AG10803 (cell line): ENCODE measurements at places on chromosomes 7 and 10.

DNA sequence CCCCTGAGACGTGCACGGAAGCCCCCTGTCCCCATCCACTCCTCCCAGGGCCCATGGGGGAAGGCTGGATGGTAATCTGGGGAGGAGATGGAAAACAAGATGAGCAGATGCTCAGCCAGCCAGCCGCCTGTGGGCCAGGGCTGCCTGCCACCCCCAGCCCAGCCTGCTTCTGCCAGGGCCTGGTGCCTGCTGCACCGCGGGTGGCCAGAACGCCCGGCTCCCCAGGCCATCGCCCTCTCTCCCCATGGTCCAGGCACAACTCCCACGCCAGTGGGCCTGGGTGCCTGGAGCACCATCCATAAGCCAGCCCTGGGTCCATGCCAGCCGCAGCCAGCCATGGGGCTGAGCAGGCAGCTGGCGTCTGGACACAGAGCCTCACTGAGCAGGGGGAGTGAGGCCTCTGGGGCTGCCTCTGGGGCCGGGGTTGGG is 57.2 kb upstream of the ELN start:
- no peak for DNase-seq

DNA sequence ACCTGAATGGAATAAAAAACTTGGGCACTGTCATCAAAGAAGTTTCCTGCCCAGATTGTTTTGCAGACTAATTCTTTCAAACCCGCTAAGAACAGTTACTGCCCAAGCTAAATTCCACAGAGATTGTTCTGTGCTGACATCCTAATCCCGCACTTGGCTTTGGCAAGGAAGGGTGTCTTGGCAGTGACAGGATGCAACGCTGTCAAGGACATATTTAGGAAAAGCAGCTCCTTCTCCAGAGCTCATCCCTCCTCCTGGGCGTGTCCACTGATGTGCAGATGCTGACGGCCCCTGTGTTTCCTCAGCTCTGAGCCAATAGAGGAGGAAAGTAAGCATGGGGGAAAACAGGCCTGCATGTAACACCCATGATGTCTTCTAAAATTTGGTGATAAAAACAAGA is 74.2 kb downstream of the EEPD1 start:
- DNase-seq = peak; percentile 98

DNA sequence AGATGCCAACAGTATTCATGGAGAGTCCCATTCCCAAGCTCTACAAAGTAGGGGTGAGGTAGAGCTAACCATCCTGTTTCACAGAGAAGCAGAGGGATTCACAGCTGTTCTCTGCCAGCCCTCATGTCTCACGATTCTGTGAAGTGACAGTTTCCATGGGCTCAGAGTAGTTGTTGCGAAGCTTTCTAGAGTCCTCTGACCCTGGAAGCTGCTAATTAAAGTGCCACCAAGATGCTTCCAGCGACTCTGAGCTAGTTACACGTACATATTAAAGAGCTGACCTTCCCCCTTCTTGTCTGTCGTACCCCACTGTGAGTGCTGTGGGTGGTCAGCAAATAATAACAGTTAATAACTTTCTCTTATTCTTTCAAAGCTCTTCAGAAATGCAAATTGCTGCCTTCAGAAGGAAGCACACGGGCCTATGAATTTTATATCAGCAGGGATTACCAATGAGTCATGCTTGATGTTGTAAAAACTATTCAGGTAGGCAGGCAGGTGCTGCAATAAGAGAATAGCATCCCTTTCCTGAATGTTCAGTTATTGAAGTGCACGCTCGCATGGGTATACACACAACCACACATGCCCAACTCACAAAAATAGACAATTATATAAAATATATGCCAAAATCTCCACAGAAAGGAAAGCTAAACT is 34.1 kb downstream of the DNAJB9 start:
- no peak for DNase-seq

GRCh38 chr7:71539615-71540014 is 407.7 kb downstream of the GALNT17 start:
- DNase-seq = no peak

- DNase-seq = no peak
Observed at GRCh38 chr7:14292737-14293136, 303.3 kb upstream of the ETV1 start.

DNA sequence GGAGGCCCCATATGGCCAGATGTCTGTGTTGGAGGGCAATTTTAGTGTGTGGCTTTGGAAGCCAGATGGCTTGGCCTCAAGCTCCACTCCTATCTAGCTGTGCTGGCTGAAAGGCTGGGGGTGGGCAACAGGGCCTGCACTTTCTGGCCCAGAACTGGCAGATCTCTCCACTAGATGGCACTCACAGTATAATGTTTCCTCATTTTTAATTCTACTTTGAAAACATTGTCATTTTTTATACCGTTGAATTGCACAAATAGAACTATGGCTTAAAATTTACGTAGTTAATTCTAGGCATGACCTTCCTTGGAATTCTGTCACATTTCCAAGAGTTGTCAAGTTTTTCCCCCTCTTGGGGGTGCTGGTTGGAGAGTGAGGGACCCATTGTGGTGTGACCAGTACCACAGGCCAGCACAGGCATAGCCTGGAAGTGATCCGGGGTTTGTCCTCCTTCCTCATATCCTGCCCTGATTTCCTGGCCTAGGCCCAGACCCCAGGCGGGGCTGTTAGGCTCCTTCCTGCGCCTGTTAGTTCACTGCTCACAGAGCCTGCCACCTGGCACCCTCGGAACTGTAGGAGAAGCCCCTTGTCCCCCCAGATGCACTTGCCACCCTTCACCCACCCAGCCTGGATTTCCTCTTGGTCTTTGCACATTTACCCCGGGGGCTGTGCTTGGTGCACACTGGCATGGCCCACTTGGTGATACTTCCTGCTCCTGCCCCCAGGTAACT is 52.8 kb downstream of the ARHGAP22 start:
- DNase-seq = peak; percentile 70

- DNase-seq = peak; percentile 17
Observed at GRCh38 chr10:133528845-133529575, 1.8 kb downstream of the CYP2E1 start.

DNA sequence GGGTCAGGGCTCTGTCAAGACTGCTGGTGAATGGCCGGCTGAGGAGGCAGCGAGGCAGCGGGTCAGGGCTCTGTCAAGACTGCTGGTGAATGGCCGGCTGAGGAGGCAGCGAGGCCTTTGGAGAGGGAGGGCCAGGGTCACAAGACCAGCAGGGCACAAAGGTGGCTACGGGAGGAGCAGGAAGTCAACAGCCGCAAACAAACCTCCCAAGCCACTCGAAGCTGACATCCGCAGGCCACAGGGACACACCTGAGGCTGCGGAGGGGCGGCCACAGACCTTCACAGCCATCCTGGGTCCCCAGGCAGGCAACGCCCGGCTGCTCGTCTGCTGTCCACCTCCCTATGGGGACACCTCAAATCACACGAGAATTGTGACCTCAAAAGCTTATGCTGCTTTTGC is 8.9 kb upstream of the GPER1 start:
- DNase-seq = no peak
